Activated T-cell treated with anti-CD3 and anti-CD28 coated beads, Interleukin-2, amount 50 U/mL, for 24 hours (primary cell): ENCODE measurements at places on chromosomes 7 and 10.

DNA sequence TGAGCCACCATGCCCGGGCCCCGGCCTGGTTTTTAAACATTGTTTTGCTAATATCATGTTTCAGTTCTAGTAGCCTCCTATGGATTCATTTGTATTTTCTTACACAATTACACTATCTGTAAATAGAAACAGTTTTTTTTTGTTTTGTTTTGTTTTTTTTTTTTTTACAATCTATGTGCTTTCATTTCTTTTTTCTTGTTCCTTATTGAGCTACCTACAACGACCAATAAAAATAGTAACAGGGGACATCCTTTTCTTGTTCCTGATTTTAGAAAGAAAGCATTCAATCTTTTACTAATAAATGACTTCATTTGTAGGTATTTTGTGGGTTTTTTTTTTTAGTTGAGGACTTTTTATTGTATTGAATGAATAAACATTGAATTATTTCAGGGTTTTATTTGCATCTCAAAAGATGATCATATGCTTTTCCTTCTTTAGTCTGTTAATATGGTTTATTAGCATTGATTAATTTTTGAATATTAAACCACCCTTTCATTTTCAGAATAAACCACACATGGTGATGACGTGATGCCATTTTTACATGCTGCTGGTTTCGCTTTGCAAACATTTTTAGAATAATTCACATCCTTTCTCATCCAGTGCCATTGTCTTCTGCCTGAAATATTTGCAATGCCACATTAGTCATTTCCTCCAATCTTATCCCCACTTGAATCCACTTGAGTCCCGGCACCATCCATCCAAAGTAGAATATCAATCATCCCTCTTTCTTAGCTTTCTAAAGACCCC lies 18.1 kb upstream of the AKR1E2 start:
- no peak for DNase-seq

- DNase-seq = no peak
Observed at GRCh38 chr10:44306147-44306710, 78.7 kb downstream of the CXCL12 start.

- DNase-seq = peak; percentile 64
Observed at GRCh38 chr10:16809074-16809718, 8.0 kb downstream of the RSU1 start.

DNA sequence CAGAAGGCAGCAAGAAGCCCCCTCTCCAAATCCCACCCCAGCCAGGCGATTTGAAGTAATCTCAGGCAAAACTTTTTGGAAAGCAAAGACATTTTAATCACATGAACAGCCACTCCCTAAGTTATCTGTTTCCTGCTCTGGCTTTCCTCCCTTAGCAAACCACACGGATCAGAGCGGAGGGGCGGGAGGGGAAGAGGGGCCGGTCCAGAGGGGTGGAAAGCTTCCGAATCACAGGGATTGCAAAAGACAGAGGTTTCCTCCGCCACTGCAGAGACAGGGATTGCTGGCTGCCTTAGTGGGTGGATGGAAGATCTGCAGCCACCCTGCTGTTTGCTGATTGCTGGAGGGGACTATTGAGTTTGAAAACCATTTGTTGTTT lies 41.2 kb downstream of the ZCCHC24 start:
- no peak for DNase-seq

DNA sequence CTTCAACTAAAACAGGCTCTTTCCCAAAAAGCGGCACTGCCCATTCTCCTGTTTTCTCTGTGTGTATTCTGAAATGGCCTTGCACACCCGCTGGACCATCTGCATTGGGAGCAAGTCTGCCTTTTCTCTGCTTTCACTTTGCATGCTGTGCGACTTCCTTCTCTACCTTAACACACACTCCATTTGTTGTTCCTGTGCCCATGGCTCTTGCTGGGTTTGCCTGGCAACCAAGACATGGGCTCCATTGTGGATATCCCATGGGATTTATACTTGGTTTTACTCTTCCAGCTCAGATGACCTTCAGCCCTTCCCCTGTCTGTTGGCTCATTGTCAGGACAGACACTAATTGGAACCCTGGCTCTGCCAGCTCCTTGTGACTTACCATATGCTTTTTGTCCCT lies 465.3 kb downstream of the REEP3 start:
- DNase-seq = no peak

- no peak for DNase-seq
Observed at GRCh38 chr10:116984202-116984990, 20.6 kb downstream of the SHTN1 start.

DNA sequence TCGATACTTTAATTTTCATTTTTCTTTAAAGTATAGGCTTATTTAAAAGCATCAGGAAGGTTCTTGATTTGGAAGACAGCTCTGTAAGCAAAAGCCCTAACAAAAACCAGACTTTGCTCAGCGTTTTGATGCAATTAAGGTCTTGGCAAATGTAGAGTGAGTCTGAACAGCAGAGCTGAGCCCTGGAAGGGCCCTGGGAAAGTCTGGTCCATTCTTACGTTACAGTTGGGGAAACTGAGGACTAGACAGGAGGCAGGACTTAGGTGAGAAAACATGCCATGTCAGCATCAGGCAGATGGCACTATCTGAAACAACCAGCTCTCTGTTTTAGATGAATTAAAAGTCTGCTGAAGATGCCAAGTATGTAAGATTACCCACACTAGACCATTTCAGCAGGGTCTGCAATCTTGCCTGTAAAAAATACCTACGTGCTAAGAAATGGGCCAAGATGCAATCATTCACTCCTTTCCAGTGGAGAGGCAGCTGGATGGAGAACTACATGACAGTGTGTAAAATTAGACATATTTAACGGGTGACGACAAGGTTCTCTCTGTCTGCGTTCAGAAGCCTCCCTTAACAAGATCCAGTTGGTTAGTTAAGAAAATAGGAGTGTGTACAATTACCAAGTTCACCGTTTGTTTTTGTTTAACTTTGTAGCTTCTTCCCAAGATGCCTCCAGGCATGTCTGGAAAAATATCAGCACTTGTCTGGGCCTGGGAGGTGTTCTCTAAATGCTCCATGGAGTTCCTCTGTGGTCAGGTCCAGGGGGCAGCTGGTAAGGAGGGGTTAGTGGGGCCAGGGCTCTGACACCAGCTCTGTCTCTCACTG lies 502.3 kb upstream of the ZMIZ1 start:
- DNase-seq = no peak

GRCh38 chr10:123484722-123485121 lies 181.4 kb upstream of the GPR26 start:
- DNase-seq = no peak

DNA sequence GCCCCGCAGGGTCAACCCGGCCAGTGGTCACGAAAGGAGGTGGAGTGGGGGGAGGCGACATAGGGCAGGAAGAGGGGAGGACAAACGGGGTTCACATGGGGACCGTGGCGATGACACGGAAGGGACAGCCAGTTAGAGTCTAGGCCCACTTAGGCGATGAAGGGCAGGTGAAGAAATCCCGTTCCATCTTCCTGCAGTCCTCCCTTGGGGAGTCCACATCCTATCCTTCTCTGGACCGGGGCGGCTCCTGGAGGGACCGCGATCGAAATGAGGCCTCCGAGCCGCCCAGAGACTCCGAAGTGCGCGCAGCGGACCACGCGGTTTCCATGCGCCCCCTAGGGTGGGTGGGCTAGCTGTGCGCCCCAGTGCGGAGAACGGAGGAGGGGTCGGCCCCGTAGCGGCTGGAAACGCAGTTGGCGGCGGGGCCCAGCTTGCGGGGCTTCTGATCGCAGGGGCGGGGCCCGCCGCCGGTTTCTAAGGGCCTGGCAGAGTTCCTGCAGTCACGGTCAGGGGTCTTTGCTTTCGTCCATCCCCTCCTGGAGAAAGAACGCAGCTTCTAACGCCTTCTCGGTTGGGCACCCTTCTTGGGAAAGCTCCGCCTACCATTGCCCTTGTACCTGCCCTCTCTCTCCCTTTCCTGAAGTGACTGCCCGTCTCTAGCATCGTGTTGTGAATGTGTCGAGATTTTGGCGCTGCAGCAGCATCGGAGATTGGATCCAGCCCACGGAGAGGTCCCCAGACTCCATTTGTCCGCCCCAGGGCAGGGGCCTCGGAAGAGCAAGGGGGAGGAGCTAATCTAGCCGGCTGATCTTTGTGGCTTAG lies 17.9 kb upstream of the TMEM225B start:
- peak; percentile 77 for DNase-seq

- no peak for DNase-seq
Observed at GRCh38 chr7:96397936-96398598, 76.2 kb upstream of the SLC25A13 start.

GRCh38 chr7:94823947-94824346 lies 83.4 kb upstream of the PPP1R9A start:
- DNase-seq = no peak

DNA sequence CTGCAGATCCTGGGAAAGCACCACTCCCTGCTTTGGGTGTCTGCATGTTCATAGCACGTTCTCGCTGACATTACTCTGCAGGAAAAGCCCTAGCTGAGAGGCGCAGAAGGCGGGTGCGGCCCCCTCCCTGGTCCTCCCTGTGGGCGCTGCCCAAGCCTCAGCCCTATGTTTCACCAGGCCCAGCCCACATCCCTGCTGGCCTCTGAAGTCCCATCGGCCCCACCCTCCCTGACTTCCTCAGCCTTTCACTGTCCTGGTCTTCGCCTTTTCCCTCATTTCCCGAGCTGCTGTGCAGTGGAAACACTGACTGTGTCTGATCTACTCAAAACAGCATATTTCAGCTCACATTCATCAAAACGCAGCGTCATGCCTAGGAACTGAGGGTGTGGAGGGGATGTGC lies 36.3 kb upstream of the DIP2C start:
- DNase-seq = no peak

DNA sequence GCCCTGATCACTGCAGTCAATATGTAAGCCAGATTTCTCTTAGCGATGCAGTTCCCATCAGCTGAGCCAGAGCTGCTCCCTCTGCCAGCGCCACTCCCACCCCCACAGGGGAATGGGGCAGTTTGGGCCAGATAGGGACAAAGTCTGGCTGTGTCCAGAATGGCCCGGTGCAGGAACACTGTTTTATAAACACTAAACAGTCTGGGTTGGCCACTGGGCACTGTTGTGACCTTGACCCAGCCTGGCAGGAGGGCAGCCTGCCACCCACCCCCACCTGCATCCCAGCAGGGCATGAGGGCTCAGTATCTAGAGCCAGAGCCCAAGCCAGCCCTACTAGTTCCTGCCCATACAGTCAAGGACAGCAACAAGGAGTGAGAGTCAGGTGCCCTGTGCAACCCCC lies 1.3 kb downstream of the OGDHL start:
- peak; percentile 24 for DNase-seq

DNA sequence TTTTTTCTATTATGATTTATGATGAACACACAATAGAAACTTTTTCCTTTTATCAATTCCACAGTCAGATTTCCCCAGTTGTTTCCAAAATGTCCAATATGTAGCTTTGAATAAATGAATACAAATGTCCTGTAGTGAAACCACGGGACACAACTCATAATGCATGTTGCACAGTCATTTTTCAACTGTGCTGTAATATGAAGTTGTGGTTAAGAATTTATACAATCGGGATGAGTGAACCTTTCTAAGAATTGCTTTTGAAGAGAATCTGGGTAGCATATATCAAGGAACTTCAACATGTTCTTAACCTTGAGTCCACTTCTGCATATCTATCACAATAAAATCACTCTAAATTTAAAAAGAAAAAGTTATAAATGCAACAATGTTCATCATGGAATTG lies 14.6 kb upstream of the ST7 start:
- DNase-seq = no peak

GRCh38 chr7:150974468-150975391 lies 3.4 kb downstream of the KCNH2 start:
- peak; percentile 85 for DNase-seq

GRCh38 chr7:74228951-74229900 lies 19.4 kb downstream of the LAT2 start:
- no peak for DNase-seq

DNA sequence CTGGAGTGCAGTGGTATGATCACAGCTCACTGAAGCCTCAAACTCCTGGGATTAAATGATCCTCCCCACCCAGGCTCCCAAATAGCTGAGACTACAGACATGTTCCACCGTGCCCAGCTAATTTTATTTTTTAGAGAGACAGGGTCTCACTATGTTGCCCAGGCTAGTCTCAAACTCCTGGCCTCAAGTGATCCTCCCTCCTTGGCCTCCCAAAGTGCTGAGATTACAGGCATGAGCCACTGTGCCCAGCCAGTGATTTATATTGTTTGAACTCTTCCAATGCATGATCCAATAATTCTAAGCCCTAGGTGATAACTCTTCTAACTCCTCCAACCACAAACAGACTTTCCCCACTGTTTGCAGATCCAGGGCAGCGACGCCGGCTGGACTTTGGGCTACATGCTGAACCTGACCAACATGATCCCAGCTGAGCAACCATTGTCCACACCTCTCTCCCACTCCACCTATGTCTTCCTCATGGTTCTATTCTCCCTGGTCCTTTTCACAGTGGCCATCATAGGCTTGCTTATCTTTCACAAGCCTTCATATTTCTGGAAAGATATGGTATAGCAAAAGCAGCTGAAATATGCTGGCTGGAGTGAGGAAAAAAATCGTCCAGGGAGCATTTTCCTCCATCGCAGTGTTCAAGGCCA lies 41.8 kb upstream of the CC2D2B start:
- no peak for DNase-seq

- DNase-seq = no peak
Observed at GRCh38 chr10:46250898-46251856, 35.6 kb upstream of the ANTXRL start.
